Activated T-cell treated with anti-CD3 and anti-CD28 coated beads, Interleukin-2, amount 50 U/mL, for 4 hours (primary cell): ENCODE measurements at places on chromosomes 2 and 18.
A peak's percentile ranks its signal among the peaks of the same experiment; 100 is the strongest.

DNA sequence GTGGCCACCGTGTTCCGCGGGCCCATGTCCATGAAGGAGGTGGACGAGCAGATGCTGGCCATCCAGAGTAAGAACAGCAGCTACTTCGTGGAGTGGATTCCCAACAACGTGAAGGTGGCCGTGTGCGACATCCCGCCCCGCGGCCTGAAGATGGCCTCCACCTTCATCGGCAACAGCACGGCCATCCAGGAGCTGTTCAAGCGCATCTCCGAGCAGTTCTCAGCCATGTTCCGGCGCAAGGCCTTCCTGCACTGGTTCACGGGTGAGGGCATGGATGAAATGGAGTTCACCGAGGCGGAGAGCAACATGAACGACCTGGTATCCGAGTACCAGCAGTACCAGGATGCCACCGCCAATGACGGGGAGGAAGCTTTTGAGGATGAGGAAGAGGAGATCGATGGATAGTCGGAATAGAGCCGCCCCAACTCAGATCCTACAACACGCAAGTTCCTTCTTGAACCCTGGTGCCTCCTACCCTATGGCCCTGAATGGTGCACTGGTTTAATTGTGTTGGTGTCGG lies 17.7 kb downstream of the TUBB6 start:
- DNase-seq, result no peak

- no peak for DNase-seq
Measured at GRCh38 chr2:236642584-236643291, 73.1 kb downstream of the ACKR3 start.

DNA sequence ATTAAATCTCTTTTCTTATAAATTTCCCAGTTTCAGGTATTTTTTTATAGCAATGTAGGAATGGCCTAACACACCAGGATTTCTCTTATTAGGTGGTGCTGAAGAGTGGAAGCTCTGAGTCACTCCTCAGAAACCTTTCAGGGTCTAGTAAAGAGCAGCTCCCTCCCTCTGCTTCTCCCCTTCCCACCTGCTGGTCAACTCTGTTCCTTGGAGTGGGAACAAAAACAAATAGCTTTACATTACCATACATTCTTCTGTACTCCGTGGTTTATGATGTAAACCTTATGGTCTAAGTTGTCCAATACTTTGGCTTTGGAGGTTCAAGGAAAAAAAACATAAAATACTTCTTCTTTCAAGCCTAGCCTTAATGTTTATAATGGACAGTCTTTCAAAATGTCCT lies 2.7 kb upstream of the IL1R1 start:
- no peak for DNase-seq

GRCh38 chr2:196165016-196165415 lies 6.4 kb downstream of the STK17B start:
- DNase-seq, result no peak

GRCh38 chr2:8436585-8436984 lies 245.3 kb upstream of the ID2 start:
- no peak for DNase-seq

- DNase-seq, result no peak
Measured at GRCh38 chr2:132671151-132671835, 1.3 kb upstream of the LYPD1 start.

GRCh38 chr2:96116879-96117533 lies 635 bp upstream of the ADRA2B start:
- DNase-seq, result peak; percentile 60

DNA sequence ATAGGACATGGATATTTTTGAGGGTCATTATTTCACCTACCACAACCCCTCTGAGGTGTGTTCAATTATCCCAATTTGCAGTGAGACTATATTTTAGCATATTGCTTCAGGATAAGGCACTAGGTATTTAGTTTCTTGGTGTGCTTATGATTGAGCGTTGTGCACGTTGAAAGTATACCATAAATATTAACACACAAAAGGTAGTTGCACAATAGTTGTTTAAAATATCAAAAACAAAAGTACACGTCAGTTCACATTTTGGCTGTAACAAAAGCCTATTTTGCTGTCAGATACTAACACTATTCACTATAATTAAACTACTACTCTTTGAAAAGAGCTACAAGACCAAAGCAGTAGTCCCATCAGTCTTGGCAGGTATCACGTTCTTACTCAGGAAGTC lies 367.5 kb downstream of the DSC3 start:
- no peak for DNase-seq

GRCh38 chr2:25592766-25593292 lies 80.5 kb downstream of the DTNB start:
- no peak for DNase-seq

- DNase-seq, result no peak
Measured at GRCh38 chr18:58666176-58666575, 5.1 kb upstream of the MALT1 start.

GRCh38 chr2:223042704-223043118 lies 9.3 kb upstream of the KCNE4 start:
- DNase-seq, result no peak

DNA sequence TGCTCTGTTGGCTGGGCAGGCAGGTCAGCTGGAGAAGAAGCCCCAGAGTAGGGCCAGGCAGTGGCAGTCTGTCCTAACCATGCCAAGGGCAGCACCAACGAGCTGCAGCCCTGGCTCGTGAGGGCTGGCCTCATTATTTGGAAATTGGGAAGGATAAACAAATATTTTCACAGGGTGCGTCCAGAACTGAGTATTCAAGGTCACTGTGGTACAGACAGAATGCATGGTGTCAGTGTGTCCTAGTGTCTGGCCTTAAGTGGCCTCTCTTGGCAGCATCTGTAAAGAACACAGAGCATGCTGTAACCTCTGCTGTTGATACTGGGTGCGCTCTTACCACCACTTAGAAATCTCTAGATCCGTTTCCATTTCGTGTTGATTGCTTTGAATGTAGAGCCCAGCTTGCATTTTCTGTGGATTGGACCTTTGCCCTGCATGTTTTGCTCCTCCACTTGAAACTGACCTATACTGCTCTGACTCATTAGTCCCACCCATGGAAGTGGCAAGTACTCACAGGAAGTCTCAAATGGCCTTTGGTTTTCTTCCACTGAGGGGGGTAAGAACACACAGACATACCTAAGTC lies 88.2 kb downstream of the GREB1L start:
- no peak for DNase-seq

GRCh38 chr2:224085246-224085645 lies 46.2 kb upstream of the SERPINE2 start:
- no peak for DNase-seq

GRCh38 chr2:120879431-120880295 lies 144.0 kb downstream of the GLI2 start:
- DNase-seq, result no peak

DNA sequence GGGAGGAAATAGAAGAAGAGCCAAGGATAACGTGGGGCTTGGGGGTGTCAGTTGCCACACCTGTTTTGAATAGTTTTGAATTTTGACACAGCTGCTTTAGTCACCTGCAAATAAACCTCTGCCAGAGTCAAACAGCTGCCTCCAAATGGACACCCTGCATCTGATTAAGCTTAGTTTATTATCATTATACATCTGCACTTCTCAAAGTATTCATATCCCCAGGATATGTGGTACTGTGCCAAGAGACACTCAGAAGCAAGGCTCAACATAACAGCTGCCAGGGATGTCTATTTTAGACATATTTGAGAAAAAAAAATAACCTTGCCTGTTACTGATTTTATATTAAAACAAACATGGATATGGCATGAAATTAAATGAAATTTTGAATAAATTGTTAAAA lies 122.5 kb upstream of the WDR75 start:
- DNase-seq, result no peak

DNA sequence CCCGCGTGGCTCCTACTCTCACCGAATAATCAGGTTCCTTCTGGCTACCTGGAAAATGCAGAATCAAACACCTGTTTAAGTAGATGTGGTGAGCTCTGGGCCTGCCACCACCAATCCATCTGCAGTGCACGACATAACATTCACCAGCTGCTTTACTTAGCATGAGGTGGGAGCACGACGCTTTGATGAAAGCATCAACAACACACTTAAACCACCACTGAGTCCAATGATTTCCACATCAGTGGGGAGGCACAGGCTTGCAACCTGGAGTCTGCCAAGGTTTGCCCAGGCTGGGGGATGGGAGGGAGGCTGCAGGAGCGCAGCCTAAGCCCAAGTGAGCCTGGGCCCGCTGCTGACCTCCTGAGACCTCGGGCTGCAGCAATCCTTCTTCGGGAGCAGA lies 415.5 kb downstream of the MEIS1 start:
- DNase-seq, result no peak

- DNase-seq, result no peak
Measured at GRCh38 chr2:17912266-17912691, 33.8 kb downstream of the KCNS3 start.

DNA sequence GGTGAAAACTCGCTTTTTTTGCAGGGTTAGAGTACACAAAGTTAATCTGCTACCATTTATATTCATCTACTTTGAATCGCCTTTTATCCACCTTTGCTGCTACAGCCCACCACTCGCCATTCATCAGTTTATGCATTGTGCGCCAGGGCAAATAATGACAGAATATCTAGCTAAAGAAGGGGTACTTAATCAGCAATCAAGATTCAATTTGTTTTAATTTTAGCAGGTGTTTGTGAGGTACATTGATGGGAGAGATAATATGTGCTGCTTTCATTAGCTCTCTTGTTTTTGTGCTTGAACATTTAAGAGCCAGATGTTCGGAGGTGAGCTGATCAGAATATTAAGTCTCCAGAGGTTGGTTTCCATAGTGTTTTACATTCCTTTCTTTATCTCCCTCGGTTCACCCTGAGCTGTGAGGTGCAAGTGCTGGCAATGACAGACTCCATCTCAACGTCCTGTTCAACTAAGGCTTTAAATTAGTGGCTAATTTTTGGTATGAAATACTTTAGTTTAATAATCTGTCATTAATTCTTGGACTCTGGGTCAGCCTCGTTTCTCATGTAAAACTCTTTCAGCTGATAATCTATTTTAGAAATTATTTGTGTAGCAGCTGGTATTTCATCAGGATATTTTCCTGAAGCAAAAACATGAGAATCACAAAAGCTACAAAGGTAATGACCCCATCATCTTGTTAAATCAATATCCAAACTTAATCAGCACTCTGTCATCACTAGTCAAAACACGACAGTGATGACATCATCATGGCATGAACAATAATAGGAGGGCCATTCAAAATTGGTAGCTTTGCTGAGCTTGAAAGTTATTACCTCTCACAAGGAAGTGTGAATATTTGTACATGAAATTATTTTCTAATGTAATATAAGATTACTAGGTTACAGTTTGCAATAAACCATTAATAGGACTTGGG lies 479.9 kb upstream of the FANCL start:
- DNase-seq, result no peak

- no peak for DNase-seq
Measured at GRCh38 chr2:227036527-227036926, 127.5 kb downstream of the COL4A4 start.

DNA sequence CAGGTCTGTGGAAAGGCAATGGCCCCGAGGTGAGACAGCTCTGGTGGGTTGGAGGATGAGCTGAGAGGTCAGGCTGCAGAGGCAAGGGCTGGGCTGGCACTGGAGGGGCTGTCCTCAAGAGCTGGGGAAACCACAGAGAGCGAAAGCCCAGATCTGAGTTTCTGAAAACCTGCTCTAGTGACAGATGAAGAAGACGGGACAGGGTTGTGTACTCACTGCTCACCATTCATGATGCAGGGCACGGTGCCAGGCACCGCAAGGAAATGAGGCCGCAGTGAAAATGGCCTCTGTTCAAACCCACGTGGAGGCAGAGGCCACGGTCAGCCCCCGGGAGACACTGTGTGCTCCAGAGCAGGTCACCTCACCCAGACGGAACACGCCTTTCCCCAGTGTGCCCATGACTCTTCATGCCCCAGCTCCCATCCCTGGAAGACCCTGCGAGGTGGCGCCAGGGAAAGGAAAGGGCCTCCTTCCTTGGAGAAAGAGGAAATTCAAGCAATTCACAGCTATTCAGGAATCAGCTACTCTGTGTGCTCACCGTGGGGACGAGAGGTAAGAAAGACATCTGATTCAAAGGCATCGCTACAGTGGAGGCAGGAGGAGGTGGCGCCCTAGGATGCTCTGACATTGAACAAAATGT lies 24.3 kb upstream of the ID2 start:
- no peak for DNase-seq

DNA sequence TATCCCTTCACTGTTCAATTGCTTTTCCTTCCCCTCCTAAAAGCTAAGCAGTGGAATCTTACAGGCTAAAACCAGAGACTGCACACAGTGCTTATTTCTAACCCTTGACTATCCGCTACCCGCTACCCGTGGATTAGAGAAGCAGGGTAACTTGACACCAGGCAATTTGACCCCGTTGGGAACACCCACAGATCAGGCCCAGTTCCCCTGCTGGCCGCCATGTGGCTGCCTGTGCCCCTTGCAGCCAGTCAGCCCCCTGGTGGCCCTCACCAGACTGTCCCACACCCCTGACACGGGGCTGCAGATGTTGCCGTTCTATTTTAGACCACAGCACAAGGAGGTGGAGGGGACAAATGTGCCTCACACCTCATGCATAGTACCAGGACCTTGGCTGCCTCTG lies 74.8 kb downstream of the TXNL1 start:
- DNase-seq, result no peak

DNA sequence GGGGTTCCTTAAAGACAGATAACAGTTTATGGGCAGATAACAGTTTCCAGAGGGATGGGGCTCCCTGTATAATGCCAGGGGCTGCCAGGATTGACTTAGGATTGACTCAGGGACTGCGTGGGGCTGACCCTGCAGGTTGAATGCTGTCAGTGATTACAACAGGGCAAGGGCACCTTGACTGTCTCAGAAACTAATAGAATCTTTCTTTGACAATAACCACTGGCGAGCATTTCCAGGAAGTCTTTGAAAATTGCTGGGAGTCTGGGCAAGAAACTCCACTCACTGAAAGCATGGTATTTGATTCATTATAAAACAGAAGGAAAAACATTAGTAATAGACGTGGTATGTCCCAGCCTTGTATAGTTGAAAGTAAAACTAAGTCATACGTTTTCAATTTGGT lies 101.0 kb downstream of the GPD2 start:
- DNase-seq, result no peak

GRCh38 chr18:79586436-79587225 lies 93.0 kb upstream of the CTDP1 start:
- no peak for DNase-seq

DNA sequence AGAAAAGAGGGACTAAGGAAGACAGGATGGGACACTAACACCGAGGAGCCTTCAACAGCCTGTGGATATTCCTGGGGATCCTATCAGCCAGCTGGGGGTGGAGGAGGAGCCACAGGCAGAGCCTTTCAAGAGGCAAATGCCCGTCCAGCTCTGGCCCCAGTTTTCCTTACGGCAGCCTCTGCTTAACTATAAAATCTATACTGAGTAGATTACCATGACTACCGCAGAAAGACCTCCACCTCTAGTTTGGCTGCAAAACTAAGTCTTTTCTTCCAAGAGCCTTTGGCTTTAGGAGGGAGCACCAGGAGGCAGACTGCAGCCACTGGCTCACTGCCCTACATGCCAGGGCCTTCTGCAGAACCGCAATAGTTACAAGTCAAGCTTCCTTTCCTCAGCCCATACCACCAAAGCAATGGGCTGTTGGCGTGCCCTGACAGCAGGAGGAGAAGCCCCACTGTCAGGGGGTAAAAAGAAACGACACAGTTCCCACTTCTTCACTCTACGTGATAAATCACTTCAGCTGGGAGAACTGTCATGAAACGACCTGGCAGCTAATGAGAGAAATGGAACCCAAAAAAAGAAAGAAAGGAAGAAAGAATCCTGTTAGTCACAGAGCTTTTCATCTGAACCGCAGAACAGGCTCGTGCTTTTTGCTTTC lies 25.1 kb upstream of the CREB1 start:
- DNase-seq, result no peak
